Activated naive CD4-positive, alpha-beta T cell (primary cell): ENCODE measurements at places on chromosomes 2 and 18.

GRCh38 chr18:5146093-5146492 lies 51.0 kb downstream of the AKAIN1 start:
- no peak for DNase-seq

DNA sequence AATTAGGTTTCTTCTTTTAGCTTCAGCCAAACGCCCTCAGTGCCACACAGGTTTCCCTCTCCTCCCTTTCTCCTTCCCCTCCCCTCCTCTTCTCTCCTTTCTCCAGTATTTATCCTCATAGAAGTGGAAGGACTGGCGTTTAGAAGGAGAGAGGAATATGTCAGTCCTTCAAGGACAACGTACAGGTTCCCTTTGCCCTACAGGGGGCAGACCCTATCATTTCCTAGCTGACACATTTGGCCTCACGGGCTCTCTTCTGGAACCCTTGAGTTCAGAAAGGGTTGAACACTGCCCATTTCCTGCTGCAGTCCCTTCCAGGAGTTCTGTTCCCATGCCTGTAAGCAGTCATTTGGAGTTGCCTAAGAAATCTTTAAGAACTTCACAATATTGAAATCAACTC lies 46.1 kb downstream of the CDCA7 start:
- no peak for DNase-seq

- no peak for DNase-seq
Measured at GRCh38 chr2:109736177-109736827, 57.8 kb upstream of the RGPD5 start.

- DNase-seq = no peak
Measured at GRCh38 chr2:224630659-224631550, 45.7 kb upstream of the CUL3 start.

DNA sequence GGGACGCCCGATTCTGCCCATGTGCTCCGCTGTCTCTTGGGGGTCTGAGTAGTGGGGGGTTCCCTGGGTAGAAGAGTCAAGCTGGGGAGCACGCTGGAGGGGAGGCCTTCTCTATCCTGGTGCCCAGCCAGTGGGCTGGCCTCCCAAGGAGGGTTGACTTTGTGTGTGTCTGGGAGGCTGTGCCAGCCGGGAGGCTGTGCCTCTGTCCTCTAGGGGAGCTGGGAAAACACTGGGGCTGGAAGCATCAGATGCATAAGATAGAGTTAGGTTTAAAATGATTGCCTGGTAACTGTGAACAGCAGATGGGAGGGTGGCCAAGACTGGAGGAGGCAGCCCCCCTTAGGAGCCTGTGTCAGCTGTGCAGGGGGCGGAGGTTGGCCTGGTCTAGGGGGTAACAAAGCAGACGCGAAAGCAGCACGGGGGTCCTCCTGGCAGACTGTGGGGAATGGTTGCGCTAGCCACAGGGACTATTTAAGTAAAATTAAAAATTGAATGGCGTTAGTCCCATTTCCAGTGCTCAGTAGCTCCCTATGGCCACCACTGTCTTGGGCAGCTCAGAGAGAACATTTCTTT lies 1.3 kb downstream of the ING5 start:
- no peak for DNase-seq

DNA sequence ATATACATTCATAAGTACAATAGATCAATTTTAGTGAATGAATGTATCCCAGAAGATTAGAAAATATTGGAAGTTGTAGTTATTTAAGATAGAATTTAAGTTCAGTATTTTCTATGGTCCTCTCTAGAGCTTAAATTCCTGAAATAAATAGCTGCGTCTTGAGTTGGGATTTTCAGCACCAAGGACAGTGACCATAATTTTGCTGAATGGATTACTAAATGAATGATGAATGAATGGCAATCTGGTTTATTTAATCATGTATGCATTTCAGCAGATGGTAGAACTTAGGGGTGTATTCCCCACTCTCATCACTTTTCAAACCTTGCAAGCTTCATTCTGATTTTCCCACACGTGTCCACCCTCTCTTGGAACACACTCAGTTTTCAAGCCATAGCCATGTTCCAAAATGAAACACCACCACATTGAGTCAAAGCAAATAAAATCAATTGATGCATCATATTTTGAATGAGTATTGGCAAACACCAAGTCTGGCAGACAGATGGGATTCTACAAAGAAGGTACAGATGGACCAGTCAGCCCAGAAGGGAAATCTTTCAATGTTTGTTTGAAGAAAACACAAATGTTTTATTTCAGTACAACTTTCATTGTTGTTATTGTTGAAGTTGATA lies 362.2 kb upstream of the NXPH2 start:
- no peak for DNase-seq

DNA sequence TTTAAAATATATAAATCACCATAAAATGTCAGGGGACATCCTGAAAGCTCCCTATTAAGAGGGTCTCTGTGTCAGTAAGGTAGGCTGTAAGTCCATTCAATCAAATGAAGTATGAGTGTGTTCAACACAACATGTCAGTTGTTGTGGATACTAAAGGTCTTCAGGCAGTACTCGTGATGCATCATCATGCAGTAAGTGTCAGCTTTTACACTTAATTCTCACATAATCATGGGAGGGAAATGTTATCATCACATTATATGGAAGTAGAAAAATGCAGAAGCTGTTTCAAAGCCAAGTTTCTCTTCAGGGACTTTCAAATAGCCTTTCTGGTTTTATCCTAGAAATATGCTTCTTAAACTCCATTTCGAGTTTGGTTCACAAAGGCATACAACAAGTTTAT lies 477.1 kb upstream of the ID2 start:
- no peak for DNase-seq

- DNase-seq = no peak
Measured at GRCh38 chr2:118473846-118474540, 373.5 kb downstream of the EN1 start.

GRCh38 chr18:49499046-49499637 lies 12.1 kb upstream of the C18orf32 start:
- DNase-seq = no peak

GRCh38 chr2:57920342-57920939 lies 126.2 kb upstream of the VRK2 start:
- DNase-seq = no peak

- DNase-seq = no peak
Measured at GRCh38 chr18:45106331-45106774, 425.7 kb downstream of the SETBP1 start.

- DNase-seq = no peak
Measured at GRCh38 chr2:177758591-177759371, 313.8 kb downstream of the PDE11A start.

DNA sequence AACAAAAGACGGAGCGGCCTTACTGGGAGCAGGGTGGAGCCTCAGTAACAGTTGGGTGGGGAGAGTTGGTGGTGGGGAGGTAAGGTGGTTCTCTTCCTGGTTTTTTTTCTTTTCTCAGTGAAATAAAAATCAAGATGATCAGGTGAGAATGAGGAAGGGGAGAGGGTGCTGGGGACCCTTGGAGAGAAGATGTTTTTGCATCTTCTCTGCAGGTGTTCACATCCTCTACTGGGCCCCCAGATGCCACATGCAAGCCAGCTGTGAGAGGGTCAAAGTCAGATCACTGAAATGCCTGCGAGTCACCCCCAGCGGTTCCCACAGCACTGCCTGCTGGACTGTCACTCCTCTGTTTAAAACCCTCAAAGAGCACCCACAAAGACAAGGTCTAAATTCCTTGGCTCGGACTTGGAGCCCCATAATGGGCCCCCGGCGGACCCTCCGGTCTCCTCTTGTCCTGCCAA lies 69.8 kb upstream of the FHL2 start:
- no peak for DNase-seq
